ENCODE measurements at places on chromosomes 7 and 10.

- DNase-seq = no peak
These were observed 10.4 kb upstream of the BAMBI start for GRCh38 chr10:28666751-28667467.

GRCh38 chr7:1646957-1647891 lies 22.9 kb upstream of the ELFN1 start:
- peak; percentile 43 for DNase-seq

DNA sequence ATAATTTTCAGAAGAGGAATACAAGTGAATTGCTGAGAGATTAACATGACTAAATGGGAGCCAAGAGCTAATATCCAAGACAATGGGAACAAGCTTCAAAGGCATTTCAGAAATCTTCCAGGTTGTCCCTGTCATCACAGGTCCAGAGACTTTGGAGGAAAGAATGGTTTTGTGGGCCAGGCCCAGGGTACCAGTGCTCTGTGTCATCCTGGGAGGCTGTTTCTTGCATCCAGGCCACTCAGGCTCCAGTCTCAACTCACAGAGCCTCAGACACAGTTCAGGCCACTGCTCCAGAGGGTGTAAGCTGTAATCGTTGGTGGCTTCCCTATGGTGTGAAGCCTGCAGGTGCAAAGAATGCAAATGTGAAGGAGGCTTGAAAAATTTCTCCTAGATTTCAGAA lies 170.4 kb upstream of the NRG3 start:
- DNase-seq = no peak

DNA sequence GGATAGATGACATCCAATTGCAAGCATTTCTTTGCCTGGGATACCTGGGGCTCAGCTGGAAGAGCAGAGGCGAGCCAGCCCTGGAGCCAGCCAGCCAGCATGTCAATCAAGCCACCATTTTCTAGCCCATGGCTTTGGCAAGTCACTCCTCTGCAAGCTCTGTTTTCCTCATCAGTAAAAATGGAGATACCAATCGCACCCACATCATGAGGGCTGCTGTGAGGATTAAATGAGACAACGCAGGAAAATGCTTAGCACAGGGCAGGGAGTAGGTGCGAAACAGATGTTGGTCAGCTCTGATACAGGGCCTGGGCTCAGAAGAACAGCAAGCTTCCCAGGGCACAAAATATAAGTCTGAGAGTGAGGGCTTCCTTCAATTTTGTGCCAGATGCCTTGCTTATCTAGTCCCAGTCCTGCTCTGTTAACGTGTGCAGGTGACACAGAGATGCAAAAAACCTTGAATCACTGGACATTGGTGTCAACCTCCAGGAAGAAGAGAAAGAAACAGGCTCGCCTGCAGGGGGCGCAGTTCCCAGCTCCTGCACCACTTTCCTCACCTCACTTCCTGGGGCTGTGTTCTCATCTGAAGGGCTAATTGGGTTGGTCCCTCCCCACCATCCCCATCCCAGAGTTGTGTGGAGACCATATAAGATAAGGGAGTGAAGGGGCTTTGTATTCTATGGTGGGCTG lies 72.8 kb upstream of the CACUL1 start:
- no peak for DNase-seq

DNA sequence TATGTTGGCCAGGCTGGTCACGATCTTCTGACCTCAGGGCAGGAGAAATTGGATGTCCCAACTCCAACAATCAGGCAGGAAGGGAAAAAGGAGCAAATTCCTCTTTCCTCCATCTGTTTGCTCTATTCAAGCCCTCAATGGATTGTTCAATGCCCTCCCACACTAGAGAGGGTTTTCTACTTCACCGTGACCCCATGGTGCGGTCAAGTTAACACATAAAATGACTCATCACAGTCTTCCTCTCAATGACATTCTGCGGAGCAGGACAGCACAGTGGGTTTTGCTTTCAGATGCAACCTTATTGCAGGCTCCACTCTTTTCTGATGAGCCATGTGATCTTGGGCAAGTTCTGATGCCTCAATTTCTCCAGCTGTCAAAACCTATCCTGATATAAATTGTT lies 364.9 kb downstream of the ANKRD30A start:
- no peak for DNase-seq

GRCh38 chr10:128567551-128567950 lies 441.3 kb upstream of the MKI67 start:
- DNase-seq = no peak

DNA sequence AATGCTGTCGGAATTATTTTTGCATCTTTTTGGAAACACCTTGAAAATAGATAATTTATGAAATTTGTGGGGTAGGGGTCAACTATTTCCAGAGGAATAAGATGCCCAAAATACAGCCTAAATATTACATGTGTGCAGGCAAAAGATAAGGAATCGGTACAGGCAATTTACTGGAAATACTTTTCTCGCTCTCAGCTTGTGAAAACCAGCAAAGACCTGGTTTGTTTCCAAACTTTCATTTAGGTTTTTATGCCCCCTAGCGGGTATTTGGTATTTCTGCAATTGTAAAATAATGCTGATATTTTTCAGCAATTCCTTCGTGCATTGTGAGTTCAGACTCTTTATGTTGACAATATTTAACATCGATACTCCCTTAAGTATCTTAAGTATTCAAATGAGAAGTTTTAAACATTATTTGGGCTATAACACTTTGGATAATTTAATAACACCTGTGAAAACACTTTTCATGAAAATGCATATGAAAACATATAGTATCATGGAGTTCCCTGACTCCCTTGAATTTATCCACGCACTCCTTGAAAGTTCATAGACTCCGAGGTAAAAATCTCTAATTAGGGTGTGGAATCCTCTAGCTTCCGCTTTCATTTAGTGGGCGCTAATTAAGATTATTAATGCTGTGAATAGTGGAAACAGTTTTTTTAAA lies 132.4 kb downstream of the TSPAN12 start:
- peak; percentile 41 for DNase-seq

All from fibroblast of skin of right quadriceps (primary cell).